ENCODE measurements at places on chromosomes 3 and 15.

DNA sequence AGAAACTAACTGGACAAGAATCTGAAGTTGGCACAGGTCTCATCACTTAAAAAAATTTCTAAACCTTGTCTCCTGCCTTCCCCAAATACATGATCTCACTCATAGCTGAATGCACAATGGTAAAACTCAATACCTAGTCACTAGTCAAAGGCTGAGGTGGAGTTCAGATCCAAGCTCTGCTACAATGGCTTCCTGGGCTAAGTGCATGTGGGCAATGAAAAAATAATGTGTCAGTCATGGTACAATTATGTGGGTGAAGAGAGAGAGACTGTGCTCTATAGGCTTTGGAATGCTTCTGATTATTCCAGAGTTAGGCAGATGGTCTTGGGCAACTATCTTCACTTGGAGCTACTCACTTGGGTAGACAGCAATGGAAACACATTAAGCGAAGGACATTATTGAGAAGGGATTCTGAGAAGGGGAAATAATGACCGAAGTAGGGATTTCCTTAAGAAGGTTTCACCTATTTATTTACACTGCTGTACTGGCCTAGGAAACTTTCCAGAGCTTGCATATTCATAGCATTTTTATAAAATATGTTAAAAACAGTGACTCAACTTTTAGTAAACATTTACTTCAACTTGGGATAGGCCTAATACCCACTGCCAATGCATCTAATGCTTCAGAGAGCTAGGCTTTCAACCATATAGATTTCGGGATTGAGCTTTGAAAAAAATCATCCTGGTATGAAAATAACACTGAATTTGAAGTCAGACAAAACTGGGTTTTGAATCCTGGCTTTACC lies 58.7 kb upstream of the PLXND1 start:
- DNase-seq = no peak

DNA sequence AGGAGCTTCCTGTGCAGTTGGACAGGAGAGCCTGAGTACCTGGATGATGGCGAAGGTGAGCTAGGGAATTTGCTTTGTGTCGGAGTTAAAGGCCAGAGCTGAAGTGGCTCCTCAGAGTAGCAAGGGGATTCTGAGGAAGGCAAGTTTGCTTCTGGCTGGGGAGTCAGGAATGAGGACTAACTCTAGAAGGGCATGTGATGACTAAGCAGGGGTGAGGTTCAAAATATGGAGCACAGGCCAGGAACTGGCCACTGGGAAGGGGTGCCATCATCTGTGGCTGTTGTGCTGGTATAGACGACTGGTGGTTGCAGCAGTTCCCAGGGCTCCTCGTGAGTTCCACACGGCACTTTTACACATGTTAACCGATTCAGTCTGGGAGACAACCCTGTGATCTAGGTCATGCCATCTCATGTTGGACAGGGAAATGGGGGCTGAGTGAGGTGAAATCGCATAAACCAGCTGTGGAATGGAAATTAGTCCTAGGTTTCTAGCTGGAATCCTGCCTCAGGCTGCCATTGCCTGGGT lies 100.8 kb downstream of the EEFSEC start:
- DNase-seq = no peak

- DNase-seq = no peak
Observed at GRCh38 chr15:73295630-73296286, 73.0 kb downstream of the HCN4 start.

GRCh38 chr3:111963424-111963823 lies 15.4 kb upstream of the ABHD10 start:
- DNase-seq = no peak

DNA sequence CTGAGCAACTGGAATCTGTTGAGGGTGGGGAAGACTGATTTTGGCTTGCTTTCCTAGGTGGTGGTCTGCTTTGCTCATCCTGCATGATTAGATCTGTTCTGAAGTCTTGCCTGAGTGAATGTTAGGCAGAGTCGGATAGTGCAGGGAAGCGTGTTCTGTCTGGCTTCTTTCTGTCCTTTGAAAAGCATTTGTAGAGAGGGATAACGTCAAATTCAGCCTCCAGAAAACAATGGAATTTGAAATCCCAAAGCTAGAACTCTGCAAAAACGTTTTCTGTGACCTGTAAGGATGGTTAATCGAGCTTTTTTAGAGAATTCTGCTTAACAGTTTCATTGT lies 1.4 kb downstream of the GLCE start:
- DNase-seq = no peak

DNA sequence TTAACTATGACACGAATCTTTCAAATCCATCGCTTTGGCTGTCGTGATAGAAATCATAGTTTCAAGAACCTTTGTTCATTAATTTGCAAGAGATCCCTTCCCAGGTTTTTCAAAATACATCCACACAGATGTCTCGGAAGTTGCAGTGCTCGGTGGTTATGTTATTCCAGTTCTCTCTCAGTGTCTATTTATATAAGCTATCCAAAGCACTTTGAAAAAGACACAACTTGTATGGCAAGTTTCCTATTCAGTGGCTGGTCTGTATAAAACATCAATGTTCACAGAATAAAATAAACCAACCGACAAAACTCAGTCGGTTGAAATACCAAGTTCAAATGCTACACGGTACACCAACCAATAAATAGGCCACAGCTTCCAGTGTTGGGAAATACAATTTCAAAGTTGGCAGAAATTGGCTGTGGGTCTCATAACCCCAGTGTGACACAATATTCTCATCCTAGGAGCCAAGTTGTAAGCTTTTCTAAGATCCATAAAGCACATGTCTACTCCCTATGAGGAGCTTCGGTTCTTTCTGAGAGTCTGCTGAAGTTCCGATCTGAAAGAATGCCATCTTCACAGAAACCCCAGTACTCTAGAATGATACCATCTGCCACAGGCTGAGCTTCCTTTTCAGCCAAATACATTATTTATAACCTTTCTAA lies 23.7 kb downstream of the SATB1 start:
- no peak for DNase-seq

- no peak for DNase-seq
Observed at GRCh38 chr3:192553707-192554106, 173.6 kb downstream of the FGF12 start.

DNA sequence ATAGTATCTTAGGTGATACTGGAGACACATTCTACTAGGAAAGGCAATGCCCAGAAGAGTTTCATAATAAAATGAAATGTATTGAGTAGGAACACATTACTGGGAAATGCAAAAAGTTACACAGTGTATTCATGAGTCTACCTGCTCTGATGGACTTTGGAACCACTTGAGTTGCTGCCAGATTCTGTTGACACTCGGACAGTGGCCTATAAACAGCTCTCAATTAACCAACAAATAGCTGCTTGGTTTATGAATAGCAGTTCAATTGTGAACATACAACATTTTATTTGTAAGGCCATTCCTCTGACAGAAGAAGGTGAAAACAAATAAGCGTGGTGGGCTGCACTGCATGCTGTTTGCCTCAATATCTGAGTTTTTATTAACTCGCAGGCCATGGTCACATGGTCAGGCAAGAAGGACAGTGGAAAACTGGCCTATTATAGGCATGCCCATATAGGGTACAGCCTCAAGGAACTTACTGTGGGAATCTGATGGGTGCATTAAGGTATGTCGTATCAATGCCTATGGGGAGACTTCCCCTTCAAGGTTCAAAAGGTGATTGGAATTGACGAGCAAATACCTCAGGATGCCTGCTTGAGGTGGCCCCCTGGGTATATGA lies 66.2 kb downstream of the C3orf80 start:
- DNase-seq = no peak

DNA sequence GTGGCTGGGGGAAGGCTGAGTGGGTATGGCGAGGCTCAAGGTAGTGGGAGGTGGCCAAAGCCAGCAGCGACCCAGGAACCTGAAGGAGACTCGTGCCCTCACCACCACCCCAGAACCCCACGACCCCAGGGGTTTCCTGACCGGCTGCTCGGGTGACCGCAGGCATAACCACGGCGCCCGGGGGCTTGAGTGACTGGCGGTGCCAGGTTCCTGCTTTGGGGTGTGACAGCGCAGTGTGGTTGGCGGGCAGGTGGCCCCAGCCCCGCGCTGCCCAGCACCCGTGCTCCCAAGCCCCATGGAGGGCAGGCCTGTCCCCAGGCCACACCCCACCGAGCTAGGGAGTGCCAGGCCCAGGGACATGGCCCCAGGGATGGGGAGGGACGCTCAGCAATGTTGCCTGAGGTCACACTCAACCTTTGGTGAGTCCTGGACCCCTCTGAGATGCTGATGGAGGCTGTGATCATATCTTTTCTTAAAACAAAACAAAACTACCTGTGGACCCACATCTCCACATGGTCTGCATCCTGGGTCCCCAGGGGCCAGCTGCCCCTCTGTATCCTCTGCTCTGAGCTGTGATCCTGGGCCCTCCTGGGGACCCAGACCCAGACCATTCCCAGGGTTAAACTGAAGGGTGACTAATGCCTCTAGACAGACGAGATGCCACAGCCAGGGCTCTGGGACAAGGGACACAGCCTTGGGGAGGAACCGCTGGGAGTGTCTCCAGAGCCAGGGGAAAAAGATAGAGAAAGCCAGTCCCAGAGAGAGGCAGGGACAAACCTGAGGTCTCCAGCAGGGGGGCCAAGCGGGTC lies 13.0 kb downstream of the DNAJB8 start:
- DNase-seq = no peak

GRCh38 chr15:38324939-38325647 lies 72.5 kb downstream of the SPRED1 start:
- no peak for DNase-seq

GRCh38 chr15:66400351-66400774 lies 13.7 kb downstream of the MAP2K1 start:
- no peak for DNase-seq

GRCh38 chr3:148816981-148817525 lies 10.6 kb upstream of the CPB1 start:
- DNase-seq = no peak

GRCh38 chr15:80260551-80260950 lies 8.5 kb upstream of the CTXND1 start:
- DNase-seq = no peak

- DNase-seq = no peak
Observed at GRCh38 chr15:100869151-100869999, 10.3 kb upstream of the ALDH1A3 start.

DNA sequence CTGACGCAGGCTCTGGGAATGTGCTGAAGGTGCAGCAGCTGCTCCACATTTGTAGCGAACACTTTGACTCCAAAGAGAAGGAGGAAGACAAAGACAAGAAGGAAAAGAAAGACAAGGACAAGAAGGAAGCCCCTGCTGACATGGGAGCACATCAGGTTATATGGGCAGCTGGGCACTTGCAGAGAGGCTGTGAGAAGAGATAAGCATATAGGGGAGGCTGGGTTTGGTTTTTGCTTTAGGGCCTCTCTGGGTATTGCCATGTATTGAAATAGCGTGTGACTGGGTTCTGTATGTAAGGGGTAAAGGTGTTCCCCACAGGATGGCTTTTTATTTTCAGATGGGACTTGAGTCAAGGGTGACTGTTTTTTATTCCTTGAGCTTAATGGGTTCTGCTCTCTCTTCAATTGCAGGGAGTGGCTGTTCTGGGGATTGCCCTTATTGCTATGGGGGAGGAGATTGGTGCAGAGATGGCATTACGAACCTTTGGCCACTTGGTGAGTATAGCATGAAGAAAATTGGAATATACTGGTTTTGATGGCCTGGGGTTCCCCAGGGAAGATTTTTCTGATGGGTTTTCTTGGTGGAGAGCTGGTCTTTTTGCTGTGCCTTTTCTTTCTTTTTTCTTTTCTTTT lies 7.4 kb downstream of the PSMD2 start:
- no peak for DNase-seq

DNA sequence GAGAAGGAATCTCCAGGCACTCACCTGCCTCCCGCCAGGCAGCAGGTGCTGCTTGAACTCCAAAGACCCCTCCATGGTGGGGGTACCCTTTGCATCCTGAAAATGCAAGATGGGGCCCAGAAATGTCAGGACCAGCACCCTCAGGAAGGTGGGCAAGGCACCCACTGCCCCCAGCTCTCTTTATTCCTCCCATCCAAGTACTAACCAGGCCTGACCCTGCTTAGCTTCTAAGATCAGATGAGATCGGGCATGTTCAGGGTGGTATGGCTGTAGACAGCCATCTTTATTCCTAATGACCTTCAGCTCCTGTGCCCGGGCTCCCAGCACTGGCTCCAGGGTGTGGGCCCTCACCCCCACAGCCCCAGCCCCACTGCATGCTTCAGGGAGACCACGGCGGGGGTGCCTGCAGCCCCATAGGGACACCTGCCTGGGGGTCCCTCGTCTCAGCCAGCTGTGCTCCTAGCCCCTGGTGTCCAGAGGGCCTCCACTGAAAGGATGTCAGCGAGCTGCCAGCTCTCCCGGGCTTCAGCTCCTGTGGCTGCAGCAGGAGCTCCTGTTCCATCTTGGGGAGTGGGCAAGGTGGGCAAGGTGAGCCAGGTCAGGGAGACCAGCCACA lies 13.2 kb downstream of the PLA2G4B start:
- no peak for DNase-seq

GRCh38 chr15:89426500-89426899 lies 69.9 kb downstream of the RHCG start:
- DNase-seq = no peak

GRCh38 chr3:186354100-186354499 lies 7.9 kb downstream of the DGKG start:
- DNase-seq = no peak

DNA sequence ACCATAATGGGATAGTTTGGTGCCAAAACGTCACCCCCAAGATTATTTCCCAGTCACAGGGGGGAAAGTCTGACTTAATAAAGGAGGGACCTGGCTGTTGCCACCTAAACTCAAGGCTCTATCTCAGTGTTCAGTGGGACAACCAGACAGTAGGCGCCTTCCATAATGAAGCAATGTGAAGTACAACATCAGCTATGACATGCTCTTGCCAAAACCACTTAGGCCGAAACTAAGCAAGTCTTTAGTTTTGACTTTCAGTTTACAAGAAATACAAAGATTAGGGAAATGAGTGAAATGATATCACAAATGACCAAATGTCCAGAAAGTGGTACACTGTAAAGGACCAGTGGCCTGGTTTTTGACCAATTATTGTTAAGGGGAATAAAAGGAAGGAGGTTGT lies 32.9 kb downstream of the SOX14 start:
- no peak for DNase-seq

DNA sequence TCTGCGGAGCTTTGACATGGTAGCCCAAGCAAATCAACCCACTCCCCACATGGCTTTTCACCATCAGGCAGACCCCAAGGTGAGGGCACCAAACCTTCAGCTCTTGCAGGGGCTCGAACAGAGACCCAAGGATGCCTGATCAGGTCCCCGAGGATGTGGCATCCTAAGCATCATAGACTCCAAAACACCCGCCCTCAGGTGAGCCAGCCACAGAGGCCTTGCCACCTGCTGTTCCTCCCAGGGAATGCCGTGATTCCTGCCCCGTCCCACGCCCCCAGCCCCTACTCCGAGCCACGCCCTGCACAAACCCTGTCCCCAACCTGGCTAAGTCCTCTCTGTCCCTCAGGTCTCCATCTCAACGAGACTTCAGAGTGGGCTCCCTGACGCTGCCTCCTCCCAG lies 34.7 kb upstream of the SLC41A3 start:
- DNase-seq = no peak

DNA sequence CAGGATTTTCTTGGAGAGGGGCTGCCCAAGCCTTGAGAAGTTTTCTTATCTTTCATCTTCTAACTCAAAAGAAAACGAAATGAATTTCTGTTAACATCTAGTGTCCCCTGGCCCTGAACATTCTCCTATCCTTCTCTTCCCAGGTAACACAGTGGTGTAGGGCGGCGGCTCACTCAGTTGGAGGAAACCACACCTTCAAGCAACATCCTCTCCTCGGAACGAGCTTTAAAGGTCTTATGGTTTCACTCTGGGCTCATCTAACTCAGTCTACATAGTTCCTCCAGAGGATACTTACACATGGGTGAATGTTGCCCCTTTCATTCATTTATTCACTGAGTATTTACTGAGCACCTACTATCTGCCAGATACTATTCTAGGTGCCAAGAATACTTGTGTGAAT lies 31.0 kb upstream of the KLHL6 start:
- DNase-seq = no peak
